Suprapubic skin (tissue), 4 donors: ENCODE measurements at places on chromosomes 2 and 18.

GRCh38 chr2:69559442-69560146 lies 83.9 kb downstream of the AAK1 start:
- DNase-seq, result no peak

GRCh38 chr2:109335631-109336176 lies 206.7 kb downstream of the SH3RF3 start:
- DNase-seq, result no peak

DNA sequence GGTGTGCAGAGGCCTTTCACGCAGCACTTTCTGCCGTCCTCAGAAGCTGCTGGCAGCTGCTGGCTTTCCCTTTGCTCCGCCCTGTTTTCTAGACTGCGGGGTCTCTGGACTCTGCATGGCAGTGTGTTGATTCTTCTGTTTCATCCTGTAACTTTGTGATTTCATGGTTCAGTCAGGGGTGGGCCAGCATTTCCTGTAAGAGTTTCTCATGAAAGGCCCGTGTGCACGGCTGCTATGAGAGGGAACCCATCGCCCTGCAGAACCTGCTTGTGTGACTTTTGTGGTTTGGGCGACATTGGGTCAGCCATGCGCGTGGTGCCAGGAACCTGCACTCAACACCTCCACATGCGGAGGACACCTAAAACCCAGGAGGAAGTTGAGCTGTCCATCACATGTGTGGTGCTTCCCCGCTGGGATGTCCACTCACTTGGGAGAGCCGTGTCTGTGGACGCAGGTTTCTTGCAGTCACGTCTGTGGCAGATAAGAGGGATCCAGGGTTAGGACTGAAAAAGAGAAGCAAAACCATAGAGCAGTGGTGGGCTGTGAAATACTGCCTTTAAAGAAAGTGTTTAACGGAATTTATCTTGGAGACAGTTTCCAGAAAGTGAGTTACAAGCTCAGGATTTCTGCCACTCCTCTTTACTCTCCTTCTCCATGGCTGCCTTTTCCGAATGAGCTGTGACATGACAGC lies 167.3 kb upstream of the ALKAL2 start:
- no peak for DNase-seq

DNA sequence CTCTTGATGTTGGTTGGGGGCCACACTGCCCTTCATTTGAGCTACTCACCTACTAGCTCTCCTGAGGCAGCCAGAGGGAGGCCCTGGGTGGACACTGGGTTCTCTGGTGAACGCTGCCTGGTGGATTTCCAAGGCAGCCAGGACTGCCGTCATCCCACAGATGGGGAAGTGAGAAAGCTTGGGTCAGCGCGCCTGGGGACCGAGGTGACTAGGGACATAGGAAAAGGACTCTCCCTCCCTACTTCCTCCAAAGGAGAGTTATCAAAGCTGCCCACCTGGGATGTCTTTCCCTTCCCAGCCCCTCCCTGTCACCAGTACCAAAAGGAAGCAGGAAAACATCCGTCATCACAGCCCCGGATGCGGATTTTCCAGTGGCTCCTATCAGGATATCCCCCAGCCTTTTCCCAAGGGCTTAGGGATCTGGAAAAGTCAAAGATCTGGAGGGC lies 3.8 kb upstream of the SEMA4C start:
- no peak for DNase-seq

- DNase-seq, result peak; percentile 46
Measured at GRCh38 chr2:120770176-120770575, 34.5 kb downstream of the GLI2 start.
